ENCODE measurements at places on chromosomes 4 and X.

GRCh38 chr4:137609718-137610430 lies 77.6 kb upstream of the PCDH18 start:
- no peak for DNase-seq

DNA sequence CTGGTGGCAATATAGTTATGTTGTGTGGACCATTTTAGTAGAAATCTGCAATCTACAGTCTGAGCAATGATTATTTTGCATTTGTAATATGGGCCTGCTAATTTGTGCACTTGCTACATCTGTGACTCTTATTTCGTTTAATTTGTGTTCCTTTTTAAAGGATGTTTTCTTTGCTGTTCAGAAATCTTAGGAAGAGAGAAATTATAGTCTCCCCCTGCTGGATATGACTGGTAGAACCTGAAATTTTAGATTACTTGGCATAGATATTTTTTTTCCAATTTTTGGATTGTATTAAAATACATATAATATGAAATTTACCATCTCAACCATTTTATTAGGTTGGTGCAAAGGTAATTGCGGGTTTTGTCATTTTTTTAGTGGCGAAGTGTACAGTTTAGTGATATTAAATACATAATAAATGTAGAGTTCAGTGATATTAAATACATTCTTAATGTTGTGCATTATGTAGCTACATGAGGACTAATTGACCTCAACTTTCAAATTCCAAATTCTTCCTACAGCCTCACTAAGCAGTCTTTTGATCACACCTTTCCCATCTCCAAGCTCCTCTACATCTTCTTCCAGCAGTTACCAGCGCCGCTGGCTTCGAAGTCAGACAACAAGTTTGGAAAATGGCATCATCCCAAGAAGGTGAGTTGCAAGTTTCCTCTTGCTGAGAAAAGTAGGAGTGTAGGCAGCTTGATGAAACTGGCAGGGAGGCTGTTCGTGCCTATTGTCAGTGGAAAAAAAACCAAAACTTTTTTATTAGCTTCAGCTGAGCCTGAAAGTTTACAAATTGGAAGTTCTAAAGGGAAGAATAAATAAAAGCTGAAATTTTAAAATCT lies 82.2 kb downstream of the FNIP2 start:
- no peak for DNase-seq

DNA sequence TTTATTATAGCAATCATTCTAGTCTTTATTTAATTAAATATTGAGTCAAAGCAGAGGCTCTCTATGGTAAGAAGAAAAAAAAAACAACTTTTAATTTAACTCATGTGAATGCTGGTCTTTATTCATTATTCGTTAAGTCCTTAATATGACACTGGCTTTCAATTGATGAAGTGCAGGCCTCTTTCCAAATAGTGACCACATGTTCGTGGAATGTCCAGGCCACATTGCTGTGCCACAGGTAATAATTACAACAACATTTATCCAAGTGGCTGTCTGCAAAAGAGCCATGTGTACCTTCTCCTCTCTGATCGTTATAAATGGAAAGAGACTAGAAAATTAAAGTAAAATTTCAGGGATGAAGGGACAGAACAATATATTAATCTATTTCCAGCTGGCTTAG lies 220.1 kb upstream of the PABPC4L start:
- no peak for DNase-seq

GRCh38 chrX:36898301-36898700 lies 109.9 kb upstream of the FAM47C start:
- no peak for DNase-seq

DNA sequence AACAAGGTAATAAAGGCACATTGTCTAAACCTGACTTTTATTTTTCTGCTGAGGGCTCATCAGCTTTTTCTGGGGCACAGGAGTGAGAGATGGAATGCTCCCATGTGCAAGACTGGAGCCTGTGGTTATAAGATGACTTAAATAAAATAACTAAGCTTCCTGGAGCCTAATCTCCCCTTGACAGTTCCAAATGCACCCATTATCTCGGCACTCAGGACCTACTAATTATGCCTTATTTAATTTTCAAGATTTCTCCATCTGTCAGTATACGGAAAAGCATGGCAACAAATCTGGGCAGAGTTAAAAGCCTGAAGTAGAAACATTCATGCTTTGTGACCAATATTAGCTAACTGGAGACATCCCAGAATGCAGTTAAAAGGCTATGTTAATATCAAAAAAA lies 416.7 kb upstream of the TEX13C start:
- DNase-seq, result no peak
